ENCODE measurements at places on chromosomes 6 and 20.

- DNase-seq: no peak
These were observed 34.2 kb downstream of the MYLIP start for GRCh38 chr6:16163066-16163465.

DNA sequence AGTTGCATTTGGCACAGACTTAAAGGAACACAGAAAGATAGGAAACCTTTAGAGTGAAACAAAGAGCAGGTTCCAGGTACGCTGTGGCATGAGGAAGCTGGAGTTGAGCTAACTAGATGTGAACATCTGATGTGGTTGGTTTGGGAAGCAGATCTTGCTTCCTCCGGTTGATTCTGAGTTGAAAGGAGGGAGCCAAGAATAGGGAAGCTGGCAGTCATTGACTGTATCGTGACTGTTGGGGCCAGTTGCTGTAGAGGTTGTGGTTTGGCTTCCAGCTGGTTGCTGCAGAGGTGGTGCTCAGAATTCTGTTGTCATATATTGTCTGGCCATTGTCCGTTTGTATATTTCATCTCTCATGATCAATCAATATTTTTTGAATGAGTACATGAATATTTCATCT is 325.9 kb downstream of the PLCB1 start:
- DNase-seq: no peak

DNA sequence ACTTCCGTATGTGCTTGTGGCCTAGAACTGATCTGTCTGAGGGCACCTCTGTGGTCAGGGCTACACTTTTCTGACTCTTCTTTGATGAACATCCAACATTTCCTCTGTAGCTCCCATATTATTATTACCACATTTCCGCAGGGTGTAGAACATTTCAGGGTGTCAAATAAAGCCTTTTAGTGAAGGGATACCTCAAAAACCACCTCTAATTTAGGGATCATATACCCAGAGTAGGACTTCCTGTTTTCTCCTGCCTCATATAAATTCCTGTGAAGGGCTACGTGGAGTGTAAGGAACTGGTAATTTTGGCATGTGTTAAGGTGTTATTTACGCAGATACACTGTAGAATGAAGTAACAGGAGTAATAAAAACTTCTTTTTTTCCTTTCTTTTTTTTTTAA is 5.5 kb upstream of the MUC22 start:
- DNase-seq: no peak

DNA sequence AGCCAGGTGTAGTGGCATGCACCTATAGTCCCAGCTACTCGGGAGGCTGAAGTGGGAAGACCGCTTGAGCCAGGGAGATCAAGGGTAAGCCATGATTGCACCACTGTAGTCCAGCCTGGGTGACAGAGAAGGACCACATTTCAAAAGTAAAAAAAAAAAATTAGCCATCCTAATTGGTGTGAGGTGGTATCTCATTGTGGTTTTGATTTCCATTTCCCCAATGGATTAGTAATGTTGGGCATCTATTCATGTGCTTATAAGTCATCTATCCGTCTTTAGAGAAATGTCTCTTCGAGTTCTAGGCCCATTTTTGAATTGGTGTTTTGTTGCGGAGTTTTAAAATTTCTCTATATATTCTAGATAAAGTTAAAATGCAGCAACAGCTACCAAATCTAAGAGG is 21.7 kb downstream of the ABHD12 start:
- no peak for DNase-seq

DNA sequence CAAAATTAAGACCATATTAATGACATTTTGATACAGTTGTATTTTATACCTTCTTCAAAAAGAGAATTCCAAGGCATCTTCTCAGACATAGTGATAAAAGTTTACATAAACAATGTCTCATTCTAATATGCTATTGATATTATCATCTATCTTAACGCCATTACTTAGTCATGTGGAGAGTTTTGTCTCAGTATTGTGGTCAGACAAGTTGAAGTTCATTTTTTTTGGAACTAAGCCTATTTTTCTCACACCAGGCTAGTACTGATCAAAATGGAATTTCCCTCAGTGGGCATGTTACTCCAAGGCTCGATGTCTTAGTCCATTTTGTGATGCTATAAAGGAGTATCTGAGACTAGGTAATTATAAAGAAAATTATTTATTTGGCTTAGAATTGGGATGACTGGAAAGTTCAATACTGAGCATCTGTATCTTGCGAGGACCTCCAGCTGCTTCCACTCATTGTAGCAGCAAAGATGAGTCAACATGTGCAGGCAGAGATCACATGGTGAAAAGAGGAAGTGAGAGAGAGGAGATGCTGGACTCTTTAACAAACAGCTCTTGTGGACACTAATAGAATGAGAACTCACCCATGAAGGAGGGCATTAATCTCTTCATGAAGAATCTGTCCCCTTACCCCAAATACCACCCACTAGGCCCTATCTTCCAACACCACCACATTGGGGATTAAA is 825.5 kb upstream of the MANEA start:
- no peak for DNase-seq

DNA sequence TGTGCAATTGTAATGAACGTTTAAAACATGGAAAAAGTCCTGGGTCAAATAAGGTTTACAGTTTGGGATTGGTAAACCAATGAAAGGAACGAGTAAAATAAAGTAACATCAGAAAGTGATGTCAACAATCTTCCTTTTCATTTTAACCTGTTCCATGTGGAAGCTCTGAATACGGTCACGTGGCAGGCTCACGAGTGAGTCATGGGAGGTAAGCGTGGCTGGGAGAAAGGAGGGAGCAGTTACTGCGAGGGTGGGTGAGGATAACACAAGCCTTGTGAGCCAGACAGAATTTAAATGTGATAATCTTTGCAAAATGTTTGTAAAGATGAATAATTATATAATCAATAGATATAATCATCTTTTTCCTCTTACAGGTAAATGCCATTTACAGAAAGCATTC is 171.3 kb upstream of the HDAC2 start:
- no peak for DNase-seq

- DNase-seq: no peak
These were observed at the start of gene SIM1 for GRCh38 chr6:100464903-100465700. Gene SIM1, minus strand, starts transcription at chr6:100464921. Its CDS starts 1,453 bp downstream, at chr6:100463468.

DNA sequence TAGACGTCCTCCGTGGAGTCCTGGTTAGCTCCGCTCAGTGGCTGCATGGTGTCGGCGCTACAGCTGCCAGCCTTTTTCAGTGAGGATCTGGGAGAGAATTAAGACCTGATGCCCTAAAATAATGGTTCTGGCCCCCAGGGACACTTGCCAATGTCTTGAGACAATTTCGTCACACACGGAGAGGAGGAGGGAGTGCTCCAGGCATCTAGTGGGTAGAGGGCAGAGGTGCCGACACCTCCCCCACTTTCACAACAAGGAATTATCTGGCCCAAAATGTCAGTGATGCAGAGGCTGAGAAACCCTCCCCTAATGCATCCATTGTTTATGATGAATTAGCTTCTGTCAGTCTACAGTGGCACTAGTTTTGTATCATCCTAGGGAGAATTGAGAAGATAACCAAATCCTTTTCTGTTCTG is 24.4 kb downstream of the TMEM181 start:
- DNase-seq: no peak

GRCh38 chr6:135320721-135321621 is 139.9 kb downstream of the MYB start:
- no peak for DNase-seq

Measured in AG04450 (cell line).